ENCODE measurements at places on chromosomes 3 and 15. TPM values are rescaled to one million over a fixed set of nuclear protein-coding genes. Genes with fewer than 3 reads are reported as not detected.

DNA sequence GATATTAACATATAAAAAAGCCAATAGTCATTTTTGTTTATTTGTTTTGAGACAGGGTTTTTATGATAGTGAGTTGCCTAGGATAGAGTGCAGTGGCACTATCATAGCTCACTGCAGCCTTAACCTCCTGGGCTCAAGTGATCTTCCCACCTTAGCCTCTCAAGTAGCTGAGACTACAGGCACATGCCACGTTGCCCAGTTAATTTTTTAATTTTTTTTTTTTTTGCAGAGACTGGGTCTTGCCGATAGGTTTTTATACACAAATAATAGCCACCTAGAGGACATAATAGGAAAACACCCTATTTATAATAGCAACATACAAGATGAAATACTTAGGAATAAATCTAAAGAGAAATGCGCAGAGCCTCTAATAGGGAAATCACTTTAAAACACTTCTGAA, 13.3 kb downstream of the EIF3J start:
- DNase-seq, result peak; percentile 31

The ISG20 gene
- total RNA-seq, result 36.5 TPM

The FBXO40 gene
- not detected for total RNA-seq

- DNase-seq, result no peak
These were observed 262.6 kb upstream of the ZNF385D start for GRCh38 chr3:22013641-22014040.

The UBAP1L gene
- 1.6 TPM for total RNA-seq

The SEMA3B gene
- 0.34 TPM for total RNA-seq

The CCDC13 gene
- total RNA-seq, result 1.5 TPM

GRCh38 chr15:40352281-40352901, 1.6 kb downstream of the PHGR1 start:
- DNase-seq, result no peak

GRCh38 chr3:129950318-129951046, 24.0 kb upstream of the TRH start:
- DNase-seq, result no peak

DNA sequence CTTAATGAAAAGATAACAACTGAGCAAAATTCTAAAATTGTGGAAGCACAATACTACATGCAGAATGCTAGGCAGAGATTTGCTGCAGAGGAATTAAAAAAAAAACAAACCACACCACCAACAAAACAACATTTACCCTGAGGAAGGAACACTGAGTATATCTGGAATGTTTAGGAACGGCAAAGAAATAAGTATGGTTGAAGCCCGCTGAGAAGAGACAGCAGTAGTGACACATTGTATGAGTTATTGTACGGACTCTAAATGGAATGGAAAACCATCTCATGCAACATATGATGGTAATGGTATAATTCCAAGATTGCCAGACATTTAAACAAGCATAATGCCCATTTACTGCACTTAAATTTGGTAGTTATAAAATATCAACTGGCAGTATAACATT, 568.2 kb upstream of the CCDC54 start:
- no peak for DNase-seq

The FBXL2 gene
- 31.0 TPM for total RNA-seq

DNA sequence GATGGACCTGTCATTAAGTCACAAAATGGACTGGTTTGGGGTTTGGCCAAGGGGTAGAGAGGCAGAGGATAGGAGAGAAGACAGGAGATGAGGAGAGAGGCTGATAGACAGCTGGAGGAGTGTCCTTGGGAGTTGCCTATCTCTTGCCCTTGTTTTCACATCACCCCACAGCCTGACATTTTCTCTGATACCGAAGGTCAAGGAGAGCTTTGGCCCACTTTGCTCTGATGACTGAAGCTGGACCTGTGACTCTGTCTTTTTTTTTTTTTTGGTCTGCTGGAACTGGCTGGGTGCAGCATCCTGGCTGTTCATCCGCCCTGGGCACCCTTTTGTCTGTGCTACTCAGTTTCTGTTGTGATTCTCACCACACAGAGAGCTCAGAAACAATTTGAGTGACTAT, 5.1 kb downstream of the GPD1L start:
- DNase-seq, result no peak

DNA sequence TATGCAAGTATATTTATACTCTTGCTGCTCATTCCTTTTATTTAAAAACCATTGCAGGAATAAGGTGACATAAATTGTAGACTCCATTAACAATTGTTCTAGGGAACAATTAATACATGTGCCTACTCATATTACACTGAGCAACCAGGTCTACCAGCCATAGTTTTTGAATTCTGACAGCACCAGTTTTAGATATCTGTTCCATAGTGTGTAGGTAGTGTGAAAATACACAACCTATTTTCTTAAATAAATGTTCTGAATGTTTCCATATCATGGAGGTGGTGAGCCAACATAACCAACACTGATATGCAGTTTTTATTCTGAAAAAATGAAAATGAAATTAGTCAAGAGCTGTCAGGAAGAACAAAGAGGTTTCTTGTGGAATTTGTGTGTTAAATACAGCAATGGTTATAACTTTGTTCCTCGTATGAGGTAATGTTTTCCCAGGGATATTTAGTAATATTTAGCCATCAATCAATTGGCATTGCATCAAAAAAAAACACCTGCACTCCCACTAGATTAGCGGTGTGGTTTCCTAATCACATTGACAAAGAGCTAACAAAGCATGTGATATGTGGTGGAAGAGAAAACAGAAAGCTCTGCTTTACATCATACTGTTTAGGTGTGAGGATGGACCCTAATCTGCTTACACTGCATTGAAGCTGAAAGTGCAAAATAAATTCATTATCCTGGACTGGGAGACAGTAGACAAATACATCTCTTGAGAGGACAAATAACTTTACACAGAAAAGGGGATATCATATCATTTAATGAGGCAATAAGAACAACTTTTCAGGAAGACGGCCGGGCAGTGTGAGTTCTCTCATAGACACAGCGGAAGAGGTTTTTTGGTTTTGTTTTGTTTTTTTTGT, 369.5 kb upstream of the THBS1 start:
- no peak for DNase-seq

The DVL3 gene
- 47.1 TPM for total RNA-seq

DNA sequence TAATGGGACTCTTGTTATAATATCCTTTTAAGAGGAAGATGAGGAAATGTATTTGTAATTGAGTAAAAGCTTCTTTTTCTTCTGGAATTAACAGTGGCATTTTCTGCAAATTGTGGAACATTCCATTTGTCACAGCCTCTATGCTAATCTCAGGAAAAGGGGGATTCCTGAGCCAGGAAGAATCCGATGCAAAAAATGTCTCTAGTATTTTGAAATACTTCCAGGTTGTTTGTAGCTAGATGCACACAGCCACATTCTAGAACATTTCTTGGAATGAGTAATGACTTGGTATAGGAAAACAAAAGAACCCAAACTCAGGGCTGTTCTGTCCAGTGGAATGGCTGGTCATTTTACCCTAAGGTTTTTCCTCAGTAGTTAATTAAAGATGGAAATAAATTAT, 98.5 kb upstream of the SLC2A2 start:
- DNase-seq, result no peak

DNA sequence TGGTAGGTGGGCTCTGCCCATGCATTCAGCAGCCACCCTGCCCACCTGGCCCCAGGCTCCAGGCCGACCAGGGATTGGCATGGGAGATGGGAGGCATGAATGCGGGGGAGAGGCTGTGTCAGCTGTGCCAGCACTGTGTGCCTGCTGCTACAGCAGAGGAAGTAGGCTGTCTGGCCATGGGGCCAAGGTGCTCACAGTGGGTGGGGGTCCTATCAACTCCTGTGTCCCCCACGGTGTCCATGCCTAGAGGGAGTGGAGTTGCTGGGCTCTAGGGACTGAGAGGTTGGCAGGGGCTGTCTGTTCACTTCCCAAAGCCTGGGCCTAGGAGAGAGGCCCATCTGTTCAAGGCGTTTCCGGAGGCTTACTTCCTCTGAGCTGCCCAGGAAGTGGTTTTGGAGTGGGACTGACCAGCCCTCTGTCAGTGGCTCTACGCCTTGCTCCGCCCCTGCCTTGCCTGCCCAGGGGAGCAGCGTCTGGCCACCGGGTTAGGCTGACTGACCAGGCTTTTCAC, 5.8 kb downstream of the PRKCD start:
- DNase-seq, result peak; percentile 12

DNA sequence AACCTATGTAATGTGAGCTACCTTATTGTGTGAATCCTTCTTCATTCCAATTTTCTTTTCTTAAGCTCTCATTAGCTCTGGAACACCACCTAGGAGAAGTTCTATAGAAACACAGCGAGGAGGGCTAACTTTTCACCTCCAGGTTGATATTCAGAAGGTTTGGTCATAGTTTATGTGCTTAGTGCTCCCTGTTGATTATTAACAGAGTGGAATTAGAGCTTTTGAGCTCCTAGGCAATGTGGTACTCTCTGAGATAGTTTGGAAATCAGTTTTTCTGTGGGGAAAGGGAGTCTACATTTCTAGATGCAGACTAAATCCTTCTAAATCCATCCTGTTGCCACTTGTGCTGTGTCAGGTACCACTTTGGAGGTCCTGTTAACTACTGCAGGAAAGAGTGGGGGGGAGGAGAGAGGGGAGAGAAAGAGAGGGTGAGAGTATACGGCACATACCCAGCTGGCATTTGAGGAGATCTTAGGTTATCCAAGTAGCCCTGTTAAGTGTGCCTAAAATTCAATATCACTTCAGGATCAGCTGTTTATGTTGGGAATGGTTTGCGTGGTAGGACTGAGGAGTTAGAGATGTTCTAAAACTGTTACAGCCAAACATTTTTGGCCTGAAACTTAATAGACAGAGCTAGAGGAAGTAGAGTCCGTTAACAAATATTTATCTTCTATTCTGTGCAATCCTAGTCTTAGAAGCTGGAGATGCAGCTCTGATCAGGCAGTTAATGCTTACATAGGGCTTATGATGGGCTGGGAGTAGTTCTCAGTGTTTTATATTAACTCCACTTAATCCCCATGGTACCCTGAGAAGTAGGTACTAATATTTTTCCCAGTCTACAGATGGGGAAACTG, 117.5 kb upstream of the PROK2 start:
- no peak for DNase-seq

GRCh38 chr15:86591994-86592735, 512.5 kb downstream of the AGBL1 start:
- DNase-seq, result no peak

The ZIC1 gene
- total RNA-seq, result 0.06 TPM

DNA sequence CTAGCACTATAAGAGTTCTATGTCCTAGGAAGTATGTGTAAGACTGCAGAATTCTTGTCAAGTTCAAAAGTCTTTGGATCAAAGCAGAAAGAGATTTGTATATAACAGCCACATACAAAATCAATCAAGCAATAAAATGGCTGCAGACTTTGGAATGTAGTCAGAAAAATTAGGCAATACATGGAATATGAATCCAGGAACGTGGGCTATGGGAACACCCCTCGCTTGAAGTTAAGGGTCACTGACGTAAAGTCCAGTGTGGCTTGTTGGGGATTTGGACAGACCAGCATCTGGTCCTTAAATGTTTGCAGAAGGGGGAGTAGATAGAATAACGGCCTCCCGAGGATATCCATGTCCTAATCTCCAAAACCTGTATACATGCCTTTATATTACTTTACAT, 178.6 kb downstream of the ADAMTS9 start:
- DNase-seq, result no peak

- DNase-seq, result no peak
These were observed 86.0 kb upstream of the MFGE8 start for GRCh38 chr15:88998980-88999713.

DNA sequence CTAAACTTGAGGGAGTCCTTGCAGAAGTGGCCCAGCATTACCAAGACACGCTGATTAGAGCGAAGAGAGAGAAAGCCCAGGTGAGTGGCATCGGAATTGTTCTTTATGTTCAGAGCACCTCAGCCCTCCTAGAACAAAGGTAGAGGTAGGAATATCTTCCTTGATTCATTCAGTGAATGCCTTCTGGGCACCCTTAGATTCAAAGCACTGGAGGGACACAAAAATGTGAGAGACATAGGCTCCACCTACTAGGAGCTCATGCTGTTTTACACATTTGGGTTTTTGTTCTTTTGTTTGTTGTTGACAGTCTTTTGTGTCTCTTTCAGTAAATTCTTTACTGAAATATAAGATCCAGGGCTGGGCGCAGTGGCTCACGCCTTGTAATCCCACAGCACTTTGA, 68.2 kb downstream of the IQGAP1 start:
- DNase-seq, result no peak

DNA sequence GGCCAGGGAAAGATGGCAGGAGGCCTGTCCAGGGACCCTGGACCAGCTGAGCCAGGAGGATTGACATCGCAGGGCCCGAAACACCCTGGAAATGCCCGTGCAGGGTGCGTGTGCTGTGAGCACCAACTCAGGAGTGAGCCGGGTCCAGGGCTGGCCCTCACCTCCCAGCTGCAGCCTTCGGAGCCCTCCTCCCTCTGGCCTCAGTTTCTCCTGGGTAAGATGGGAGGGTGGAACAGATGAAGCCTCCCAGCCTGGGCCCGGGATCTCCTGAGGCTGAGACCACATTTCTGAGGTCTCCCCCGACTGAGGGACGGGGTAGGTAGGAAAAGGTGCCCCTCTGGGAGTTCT, 5.3 kb upstream of the CALML4 start:
- DNase-seq, result no peak

- no peak for DNase-seq
These were observed 68.0 kb upstream of the NDUFB4 start for GRCh38 chr3:120528163-120528562.

DNA sequence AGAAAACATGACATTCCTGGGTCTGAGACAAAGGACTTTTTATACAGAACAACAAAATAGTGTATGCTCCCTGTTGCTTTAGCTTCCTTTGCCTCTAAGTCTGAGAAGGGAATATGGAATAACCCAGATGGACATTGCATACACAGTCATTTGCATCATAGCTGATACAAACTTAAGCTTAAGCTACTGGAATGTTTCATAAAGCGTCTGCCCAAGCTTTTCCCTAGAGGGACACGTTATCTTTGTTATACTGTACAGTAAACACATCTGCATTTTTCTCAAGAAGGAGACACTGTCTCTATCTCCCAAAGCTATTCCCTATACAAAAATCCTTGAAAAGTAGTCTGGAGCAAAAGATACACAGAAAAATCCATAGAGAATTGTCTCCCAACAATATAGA, 775.0 kb downstream of the DIPK2A start:
- DNase-seq, result no peak
